ENCODE measurements at places on chromosomes 3 and 15. TPM values are rescaled to one million over a fixed set of nuclear protein-coding genes. Genes with fewer than 3 reads are reported as not detected.

SLC6A11 gene
- total RNA-seq, result 2.7 TPM

DNA sequence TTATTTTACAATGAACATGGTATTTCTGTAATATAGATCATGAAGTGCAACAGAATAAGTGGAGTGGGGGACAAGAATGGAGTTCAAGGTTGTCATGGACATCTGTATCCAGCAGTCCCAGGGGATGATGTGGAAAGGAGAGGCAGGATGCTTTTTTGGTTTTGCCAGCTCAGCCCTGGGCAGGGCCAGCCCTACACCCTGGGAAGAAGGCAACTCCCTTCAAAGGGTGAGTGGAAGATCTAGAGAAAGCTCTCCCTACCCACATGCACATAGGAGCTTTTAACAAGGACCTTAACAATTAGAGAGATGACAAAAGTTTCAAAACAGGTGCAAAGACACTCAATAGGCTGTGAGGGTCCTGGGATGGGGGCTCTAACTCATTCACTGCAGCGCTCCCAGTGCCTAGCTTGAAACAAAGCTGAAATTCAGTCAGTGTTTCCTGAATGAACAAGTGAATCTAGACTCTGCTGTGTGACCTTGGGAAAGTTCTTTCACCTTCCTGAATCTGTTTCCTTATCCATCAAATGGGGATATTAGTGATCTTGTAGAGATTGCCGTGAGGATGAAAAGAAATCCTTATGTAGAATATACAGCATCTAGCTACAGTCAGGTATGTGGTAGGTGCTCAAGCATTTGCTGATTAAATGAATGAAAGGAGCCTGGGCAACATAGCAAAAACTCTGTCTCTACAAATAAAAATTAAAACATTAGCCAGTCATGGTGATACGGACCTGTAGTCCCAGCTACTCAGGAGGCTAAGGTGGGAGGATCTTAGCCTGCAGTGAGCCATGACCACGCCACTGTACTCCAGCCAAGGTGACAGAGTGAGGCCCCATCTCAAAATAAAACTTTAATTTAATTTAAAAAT, 14.3 kb downstream of the BHLHE40 start:
- no peak for DNase-seq

DNA sequence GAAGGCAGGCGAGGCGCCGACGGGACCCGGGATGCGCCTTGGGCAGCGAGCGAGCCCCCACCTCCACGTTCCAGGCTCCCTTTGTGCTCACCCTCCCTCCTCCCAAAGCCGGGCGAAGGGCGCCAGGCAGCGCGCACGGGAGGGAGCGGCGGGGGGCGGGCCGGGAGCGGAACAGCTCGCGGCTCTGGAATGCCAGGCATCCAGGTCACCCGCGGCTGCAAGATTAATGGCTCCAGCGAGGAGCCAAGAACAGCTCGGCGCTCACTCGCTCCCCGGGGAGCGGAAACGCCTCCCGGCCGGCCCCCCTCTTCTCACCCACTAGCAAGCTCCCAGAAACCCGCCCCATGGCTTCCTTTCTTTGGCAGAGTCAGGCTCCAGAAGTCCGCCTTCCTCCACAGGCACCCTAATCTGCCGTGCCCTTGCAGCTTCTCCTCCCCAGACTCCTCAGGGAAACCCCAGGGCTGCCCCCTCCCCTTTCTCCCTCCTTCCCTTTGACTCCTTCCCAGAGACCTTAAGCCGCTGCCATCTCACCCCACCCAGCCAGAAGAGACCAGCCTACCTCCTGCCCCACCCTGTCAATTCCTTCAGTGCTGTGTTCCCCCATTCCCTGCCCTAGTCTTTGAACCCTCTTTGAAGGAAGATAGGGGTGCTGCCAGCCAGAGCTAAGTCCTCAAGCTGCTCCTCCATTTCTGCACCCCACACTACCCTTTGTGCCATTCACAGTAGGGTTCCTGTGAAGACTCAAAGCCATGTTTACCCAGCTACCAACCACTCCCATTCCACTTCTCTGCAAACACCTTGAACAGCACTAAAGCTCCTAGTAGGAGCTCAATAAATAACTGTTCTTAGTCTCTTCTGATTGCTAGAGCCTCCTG, 9.9 kb downstream of the AMOTL2 start:
- DNase-seq, result peak; percentile 94

DNA sequence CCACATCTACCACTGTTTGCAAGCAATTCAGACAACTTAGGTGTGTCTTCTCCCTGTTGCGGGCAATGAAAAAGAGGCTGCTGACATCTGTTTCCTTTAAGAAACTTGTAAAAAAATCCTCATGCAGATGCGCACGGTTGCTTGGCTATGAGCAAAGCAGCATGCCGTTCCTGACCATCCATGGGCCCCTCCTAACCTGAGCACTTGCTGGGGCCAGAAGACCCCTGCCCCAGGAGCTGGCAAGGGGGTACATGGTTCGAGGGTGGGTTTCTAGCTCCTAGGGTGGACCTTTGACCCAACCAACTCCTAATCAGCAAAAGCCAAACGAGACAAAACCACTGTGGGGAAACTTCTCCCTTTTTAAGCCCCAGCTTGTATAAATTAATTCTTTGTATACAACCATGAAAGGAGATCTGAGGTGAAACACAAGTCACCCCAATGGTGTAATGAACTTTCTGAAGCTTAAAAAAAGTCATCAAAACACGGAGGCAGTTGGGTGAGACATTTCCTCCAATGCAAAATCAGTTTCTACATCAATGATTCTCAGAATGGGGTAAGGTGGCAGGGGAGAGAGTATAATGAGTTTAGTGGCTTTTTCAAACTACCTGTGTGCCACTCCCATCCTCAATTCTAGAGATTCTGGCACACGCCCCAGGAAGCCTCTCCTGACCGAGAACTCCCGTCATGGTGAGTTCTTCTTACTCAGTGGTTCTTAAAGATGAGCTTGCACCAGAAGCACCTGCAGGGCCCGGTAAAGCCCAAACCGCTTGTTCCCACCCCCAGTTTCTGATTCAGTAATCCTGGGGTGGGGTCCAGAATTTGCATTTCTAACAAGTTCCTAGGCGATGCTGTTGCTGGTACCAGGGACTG, 44.1 kb downstream of the CPN2 start:
- DNase-seq, result peak; percentile 6

GRCh38 chr3:89300526-89300925, 193.1 kb downstream of the EPHA3 start:
- DNase-seq, result no peak

COLQ gene
- 10.0 TPM for total RNA-seq

EPHA3 gene
- total RNA-seq, result 4.2 TPM

DNA sequence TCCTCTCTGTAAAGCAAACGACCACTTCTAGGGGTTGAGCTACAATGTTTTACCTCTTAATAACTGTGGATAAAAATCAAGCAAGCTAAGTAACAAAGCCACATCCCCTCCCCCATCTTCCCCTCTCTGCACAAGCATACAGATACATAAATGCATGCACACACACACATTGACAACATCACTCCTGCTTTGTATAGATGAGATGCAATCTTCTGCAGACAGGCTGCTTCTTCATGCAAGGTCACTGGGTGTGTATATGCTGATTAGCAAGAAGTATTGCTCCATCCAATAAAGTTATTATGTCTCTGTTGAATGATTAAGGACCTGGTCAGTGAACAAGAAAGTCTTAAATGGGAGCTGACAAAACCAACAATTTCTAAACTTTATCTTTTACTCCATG, 8.8 kb upstream of the ATP11B start:
- DNase-seq, result no peak

KNG1 gene
- total RNA-seq, result not detected

- no peak for DNase-seq
Measured at GRCh38 chr15:83928392-83928734, 274.4 kb downstream of the ADAMTSL3 start.

ITGA11 gene
- 2.3 TPM for total RNA-seq

- no peak for DNase-seq
Measured at GRCh38 chr3:47410801-47411646, 30.2 kb downstream of the PTPN23 start.

CELF6 gene
- 1.9 TPM for total RNA-seq

DNA sequence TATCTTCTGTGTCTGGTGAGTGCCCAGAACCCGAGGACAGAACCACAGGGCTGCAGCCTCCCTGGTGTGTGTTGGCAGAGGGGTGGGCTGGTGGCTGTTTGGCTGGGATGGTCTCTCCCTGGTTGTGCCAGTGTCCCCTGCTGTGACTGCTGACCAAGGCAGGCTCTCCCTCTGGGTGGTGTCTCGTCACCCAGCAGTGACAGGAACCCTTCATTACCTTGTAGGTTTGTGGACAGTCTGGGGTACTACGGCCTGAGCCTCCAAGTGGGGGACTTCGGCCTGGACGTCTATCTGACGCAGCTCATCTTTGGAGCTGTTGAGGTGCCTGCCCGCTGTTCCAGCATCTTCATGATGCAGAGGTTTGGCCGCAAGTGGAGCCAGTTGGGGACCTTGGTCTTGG, 6.4 kb upstream of the SLC22A14 start:
- no peak for DNase-seq

PLD1 gene
- total RNA-seq, result 29.1 TPM

DNA sequence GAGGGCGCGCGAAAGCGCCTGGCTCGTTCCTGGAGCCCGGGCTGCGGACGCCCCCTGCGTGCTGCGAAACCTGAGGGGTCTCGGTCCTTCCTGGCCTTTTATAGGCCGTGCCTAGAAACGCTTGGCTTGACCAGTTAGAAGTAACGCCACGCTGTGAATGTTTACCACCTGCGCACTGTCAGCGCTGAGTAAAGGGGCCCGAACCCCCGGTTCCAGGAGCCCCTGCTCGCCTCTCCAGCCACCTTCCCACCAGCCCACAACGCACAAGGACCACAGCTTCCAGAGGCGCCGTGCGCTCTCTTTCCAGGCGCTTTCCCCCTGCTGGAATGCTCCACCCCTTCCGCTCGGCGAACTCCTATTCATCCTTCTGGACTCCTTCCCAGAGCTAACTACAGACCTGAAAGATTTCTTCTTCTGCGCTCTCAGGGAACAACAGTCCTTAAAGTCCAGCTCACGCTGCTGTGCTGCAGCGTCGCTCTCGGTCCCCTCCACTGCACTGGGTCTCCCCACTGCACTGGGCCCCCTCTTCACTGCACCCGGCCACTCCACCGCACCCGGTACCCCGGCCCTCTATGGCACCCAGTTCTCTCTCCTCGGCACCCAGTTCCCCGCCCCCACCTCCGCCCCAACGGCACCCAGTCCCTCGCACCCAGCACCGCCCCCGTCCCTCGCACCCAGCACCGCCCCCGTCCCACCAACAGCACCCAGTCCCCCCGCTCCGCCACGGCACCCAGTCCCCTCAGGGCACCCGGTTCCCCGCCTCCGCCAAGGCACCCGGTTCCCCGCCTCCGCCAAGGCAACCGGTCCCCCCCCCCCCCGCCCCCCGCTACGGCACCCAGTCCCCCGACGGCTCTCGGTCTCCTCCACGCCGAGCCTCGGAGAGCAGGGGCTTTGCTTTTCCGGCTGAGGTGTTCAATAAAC, 69.8 kb downstream of the SQOR start:
- DNase-seq, result no peak

GRCh38 chr3:185713015-185713414, 111.8 kb downstream of the IGF2BP2 start:
- DNase-seq, result no peak

GRCh38 chr3:177525987-177526712, 328.9 kb upstream of the TBL1XR1 start:
- DNase-seq, result no peak

DNA sequence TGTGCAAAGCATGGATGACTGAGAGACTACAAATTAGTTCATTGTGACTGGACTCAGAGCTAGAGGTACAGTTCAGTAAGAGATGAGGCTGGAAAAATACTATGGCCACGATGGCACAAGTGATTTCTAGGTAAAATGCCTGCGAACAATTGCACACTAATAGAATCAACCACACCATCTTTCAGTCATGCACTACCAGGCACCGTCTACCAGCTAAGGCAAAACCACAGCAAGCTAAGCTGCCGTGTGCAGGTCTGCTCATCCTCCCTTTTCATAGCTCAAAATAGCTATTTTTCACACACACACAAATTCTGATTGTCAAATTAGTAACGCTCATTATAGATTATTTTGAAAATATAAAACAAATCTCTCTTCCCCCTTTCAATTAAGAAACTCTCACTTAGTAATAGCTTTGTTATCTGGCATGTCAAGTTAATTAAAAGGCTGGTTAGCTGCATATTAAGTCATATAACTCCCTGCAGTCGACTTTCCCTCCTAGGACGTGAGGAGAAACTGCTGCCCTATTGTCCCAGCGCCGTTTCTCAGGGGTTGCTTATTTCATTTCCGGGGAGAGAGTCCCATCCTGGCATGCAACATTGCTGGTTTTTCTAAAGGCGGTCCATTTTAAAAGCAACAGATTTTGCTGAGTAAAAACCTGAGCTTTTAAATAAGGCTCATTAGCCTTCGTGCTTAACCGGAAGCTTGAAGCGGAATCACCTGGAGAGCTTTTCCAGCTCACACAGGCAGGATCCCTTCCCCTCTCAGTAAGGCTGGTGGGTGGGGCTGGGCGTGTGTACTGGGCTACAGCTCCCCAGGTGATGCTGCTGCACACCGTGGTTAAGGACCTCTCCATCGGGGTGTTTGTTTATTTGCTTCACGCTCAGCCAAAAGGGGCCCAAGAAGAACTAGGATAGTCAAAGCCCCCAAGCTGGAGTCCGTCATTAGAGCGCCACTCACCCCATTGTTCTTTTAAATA, 16.9 kb upstream of the MEX3B start:
- DNase-seq, result no peak

GOLGA8H gene
- total RNA-seq, result 0.51 TPM

GRCh38 chr3:30098653-30099455, 507.5 kb upstream of the TGFBR2 start:
- DNase-seq, result no peak

TMC3 gene
- total RNA-seq, result 0.05 TPM

- no peak for DNase-seq
Measured at GRCh38 chr3:134302674-134303073, 52.0 kb upstream of the RYK start.

DNA sequence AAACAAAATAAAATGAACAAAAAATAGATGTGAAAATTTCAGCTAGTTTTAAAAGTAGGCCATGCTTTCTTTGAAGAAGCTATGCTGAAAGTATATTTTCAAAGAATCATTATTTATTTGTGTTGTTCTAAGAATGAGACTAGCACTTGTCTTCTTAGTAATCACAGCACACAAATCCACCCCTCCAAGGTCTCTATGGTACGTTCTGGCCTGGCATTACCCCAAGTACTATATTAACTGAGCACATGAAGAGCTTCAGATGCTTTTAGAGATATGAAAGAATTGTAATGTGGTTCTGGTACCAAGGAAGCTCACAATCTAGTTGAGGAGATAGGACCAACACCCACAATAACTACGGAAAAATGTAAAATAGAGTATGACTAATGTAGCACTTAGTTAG, 416.5 kb downstream of the PLCL2 start:
- no peak for DNase-seq

DNA sequence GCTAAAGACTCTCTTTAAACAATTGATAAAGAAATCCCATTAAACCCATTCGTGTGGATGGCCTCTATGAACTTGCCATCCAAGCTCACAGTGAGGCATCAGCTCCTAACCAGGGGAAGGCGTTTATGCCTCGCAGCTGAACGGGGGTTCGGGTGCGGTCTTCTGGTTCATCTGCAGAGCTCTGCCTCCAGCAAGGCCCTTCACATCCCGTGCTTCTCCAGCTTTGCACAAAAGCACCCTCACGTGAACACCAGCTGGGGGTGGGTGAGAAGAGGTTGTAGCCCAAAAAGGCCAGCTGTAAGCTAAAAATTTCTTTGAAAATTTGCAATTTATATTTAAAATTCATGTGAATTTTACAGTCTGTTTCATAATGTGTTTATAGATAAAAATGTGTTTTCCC, 39.5 kb upstream of the ZNF148 start:
- no peak for DNase-seq
